ENCODE measurements at places on chromosomes 2 and 18.

- no peak for DNase-seq
These were observed 973.7 kb upstream of the POU3F3 start for GRCh38 chr2:103880081-103880834.

DNA sequence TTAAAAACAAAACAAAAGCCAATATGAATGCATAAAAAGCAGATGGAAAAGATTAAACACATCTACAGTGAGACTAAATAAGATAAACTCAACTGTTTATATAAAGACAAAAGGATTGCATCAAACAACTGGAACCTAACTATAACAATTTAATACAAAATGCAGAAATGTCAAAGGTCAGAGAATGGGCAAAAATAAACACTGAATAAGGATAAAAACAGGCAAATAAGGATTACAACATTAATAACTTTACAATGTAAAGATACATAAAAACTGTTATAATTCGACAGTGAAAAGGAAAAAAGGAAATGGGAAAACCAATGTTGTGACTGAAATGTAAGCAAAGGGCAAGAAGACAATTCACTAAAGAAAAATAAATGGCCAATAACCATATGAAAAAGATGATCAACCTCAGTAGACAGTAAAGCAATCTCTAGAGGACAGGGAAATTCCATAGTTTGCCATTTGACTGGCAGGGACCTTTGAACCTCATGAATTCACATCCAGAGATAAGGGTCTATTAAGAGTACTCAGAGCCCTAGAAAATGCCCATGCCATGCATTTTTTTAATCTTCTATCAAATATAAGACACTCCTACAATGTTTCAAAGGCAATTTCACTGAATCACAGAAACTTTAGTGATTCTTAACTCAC, 83.7 kb downstream of the TMEM131 start:
- no peak for DNase-seq

- no peak for DNase-seq
These were observed 484.2 kb upstream of the NRP2 start for GRCh38 chr2:205198140-205198525.

DNA sequence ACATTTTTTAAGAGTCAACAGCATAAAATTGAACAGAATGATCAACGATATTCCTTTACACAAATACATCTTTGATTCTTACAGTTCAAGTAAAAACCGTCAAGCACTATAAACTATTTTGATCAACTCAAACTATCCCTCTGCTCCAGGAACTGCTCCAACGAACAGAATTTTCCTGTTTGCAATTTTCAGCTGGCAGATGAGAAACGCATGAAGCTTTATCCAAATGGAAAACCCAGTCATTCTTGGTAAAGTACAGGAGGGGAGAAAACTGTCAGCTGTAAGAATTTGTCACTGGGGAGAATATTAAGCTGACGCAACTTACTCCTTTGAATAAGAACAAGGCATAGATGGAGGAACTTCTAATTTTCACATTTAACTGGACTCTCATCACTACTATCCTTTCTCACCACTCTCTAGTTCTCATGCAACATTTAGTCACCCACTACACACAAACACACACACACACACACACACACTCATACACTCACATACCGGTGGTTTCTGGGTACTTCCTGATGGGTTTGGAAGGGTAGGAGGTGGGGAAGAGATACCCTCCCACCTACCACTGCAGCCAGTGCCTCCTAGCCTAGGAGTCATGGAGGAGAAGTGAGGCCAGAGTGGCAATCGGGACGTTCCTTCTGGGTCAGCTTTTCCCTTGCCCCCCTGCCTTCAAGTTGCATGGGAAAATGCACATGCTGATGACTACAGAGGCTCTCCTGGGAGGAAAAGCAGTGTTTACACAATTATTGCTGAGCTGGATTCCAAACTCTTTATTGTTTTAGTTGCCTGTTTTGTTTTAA, 54.0 kb upstream of the SPATS2L start:
- DNase-seq = no peak

DNA sequence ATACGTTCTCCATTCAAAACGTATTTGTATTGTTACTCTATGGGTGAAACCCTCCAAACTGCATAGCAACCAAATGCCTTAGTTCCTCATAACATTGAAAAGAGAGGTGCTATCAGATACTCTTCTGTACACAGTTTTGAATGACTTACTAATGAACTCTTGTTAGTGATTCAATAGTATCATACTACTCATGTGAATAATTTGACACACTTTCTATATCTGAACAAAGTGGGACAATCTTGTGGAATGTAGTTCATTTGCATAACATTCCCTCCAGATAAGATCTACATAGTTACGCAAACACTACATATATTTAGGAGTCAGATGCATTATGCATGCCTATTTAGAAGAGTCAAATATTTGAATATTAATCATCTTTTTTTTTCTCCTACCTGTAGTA, 232.0 kb upstream of the NRXN1 start:
- no peak for DNase-seq

- no peak for DNase-seq
These were observed 52.9 kb downstream of the SATB2 start for GRCh38 chr2:199404841-199405240.

GRCh38 chr2:206462240-206462854, 19.0 kb downstream of the ADAM23 start:
- peak; percentile 54 for DNase-seq

DNA sequence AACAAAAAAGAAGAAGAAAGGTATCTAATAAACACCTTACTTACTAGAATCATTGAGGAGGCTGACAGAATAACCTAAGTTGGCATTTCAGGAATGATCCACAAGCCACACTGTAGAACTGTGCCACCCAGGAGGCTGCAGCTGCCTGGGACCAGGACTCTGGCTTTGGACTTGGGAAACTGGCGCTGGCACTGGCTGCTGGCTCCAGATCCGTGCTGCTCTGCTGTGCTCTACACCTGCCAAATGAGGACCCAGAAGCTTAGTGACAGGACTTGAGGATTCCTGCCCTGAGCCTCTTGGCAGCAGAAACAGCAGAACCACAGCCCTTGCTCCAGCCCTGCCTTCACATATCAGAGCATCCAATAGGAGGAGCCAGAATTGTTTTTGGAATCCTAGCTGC, 113.5 kb downstream of the CABLES1 start:
- no peak for DNase-seq

- DNase-seq = no peak
These were observed 226.2 kb downstream of the SLC8A1 start for GRCh38 chr2:40225670-40226210.

GRCh38 chr2:232147440-232148077, 186.0 kb downstream of the DIS3L2 start:
- no peak for DNase-seq

GRCh38 chr18:63109022-63109421, 210.5 kb downstream of the BCL2 start:
- DNase-seq = no peak

DNA sequence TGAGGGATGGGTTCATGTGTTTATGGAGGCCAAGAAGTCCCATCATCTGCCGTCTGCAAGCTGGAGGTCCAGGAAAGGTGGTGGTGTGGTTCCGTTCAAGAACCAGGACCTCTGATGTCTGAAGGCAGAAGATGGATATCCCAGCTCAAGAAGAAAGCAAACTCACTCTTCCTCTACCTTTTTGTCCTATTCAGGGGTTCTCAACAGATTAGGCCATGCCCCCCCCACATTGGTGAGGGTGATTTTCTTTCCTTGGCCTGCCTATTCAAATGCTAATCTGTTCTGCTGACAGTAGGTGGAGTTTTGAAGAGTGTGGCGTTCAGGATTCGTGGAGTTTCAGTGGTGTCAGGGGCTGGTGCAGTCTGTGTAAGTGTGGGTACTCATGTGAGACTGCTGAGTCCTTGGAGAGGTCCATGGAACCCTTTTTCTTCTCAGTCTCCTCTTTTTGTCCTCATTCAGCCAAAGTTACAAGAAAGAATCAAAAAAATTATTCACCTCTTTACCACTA, 5.9 kb downstream of the MSL3B start:
- DNase-seq = no peak

- DNase-seq = no peak
These were observed 2.9 kb downstream of the KLHL29 start for GRCh38 chr2:23387845-23388244.

GRCh38 chr2:111199840-111200239, 79.1 kb downstream of the BCL2L11 start:
- no peak for DNase-seq
